Activated CD8-positive, alpha-beta T cell treated with anti-CD3 and anti-CD28 coated beads, Interleukin-2, amount 10 ng/mL, durations not matched to agents 7 days and 5 days (primary cell): ENCODE measurements at places on chromosomes 6 and 20.

GRCh38 chr20:2358006-2358405 lies 22.7 kb upstream of the TGM6 start:
- no peak for DNase-seq
- peaks cover 51% of the 10 kb centered on the region for H3K27me3 ChIP-seq
- H3K4me3 ChIP-seq: no peak overlapping the region
- H3K27ac ChIP-seq: no peak overlapping the region
- H3K36me3 ChIP-seq: no peaks in the 10 kb centered on the region

GRCh38 chr20:6735942-6736845 lies 31.3 kb upstream of the BMP2 start:
- no peaks in the 10 kb centered on the region for H3K27me3 ChIP-seq
- H3K27ac ChIP-seq: no peak overlapping the region
- H3K4me3 ChIP-seq: no peak overlapping the region
- no peak for DNase-seq
- H3K36me3 ChIP-seq: no peaks in the 10 kb centered on the region

DNA sequence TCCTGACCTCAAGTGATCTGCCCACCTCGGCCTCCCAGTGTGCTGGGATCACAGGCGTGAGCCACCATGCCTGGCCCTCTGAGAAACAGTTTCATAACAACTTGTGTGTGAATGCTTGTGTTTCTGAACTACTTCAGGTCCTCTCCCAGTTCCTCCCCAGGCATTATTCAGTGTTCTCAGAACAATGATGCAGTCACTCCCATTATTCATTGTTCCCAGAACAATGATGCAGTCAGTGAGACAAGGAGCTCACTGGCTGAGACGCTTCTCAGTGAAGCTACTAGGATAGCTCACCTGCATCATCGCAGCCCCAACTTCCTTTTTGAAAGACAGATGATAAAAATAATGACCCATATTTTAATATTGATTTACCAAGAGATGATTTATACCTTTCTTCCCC lies 71.5 kb downstream of the NDUFAF5 start:
- no peaks in the 10 kb centered on the region for H3K36me3 ChIP-seq
- peaks cover 5% of the 10 kb centered on the region for H3K27me3 ChIP-seq
- DNase-seq: no peak
- H3K27ac ChIP-seq: no peak overlapping the region
- no peak overlapping the region for H3K4me3 ChIP-seq
- H3K4me1 ChIP-seq: no peaks in the 10 kb centered on the region

- H3K4me3 ChIP-seq: no peak overlapping the region
- H3K27me3 ChIP-seq: peaks cover 4% of the 10 kb centered on the region
- H3K4me1 ChIP-seq: no peaks in the 10 kb centered on the region
- no peak overlapping the region for H3K27ac ChIP-seq
Observed at GRCh38 chr6:12866422-12867029, 150.0 kb downstream of the PHACTR1 start.

- H3K4me3 ChIP-seq: no peak overlapping the region
- H3K36me3 ChIP-seq: no peaks in the 10 kb centered on the region
- H3K27me3 ChIP-seq: no peaks in the 10 kb centered on the region
- no peak for DNase-seq
- H3K27ac ChIP-seq: no peak overlapping the region
Observed at GRCh38 chr20:52852714-52853113, 119.4 kb upstream of the TSHZ2 start.

- H3K27me3 ChIP-seq: no peaks in the 10 kb centered on the region
- H3K4me3 ChIP-seq: no peak overlapping the region
- DNase-seq: no peak
- no peaks in the 10 kb centered on the region for H3K4me1 ChIP-seq
- H3K36me3 ChIP-seq: no peaks in the 10 kb centered on the region
Observed at GRCh38 chr6:82072751-82073150, 174.8 kb downstream of the IBTK start.

- H3K36me3 ChIP-seq: no peaks in the 10 kb centered on the region
- no peak for DNase-seq
- no peaks in the 10 kb centered on the region for H3K4me1 ChIP-seq
- H3K27ac ChIP-seq: no peak overlapping the region
Observed at GRCh38 chr20:50659975-50660670, 31.2 kb downstream of the RIPOR3 start.

DNA sequence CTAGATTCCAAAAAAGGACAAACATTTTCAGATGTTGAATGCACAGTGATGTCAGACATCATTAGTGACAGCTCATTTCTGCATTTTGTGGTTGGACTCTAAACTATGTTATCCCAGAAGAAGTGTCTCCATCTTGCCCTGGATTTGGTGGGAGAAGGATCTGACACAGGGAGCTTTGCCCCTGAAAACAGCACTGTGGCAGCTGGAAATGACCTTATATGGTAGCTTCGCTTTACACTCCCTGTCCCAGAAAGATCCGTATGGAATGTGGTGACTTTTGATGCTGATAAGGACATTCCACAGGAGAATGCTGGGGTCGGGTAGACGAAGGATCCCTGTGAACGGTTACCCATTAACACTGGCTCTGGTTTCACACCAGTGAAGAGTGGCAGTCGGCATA lies 87.2 kb upstream of the EDN1 start:
- H3K27me3 ChIP-seq: peaks cover 7% of the 10 kb centered on the region
- no peak for DNase-seq
- H3K4me1 ChIP-seq: no peaks in the 10 kb centered on the region

- no peak overlapping the region for H3K4me3 ChIP-seq
- no peaks in the 10 kb centered on the region for H3K36me3 ChIP-seq
- no peak overlapping the region for H3K27ac ChIP-seq
- no peak for DNase-seq
- no peaks in the 10 kb centered on the region for H3K4me1 ChIP-seq
Observed at GRCh38 chr6:69026243-69026642, 391.2 kb downstream of the ADGRB3 start.

DNA sequence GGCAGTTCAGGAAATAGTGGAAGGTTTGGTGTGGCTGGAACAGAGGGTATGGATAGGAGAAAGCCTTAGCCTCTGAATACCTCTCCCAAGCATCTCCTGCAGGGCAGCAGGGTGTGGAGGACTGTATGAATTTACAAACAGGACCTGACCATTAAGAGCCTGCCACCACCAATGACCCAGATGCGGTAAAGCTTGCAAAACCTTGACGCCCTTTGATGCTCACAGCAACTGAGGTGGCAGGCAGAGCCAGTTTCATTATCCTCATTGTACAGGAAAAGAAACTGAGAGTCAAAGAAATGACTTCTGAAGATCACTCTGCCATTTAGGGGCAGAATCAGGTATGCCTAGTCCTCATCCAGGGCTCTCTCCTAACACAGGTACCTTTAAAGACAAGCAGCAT lies 2.4 kb downstream of the HM13 start:
- H3K27ac ChIP-seq: no peak overlapping the region
- peak; percentile 43 for DNase-seq
- peaks cover 12% of the 10 kb centered on the region for H3K36me3 ChIP-seq

DNA sequence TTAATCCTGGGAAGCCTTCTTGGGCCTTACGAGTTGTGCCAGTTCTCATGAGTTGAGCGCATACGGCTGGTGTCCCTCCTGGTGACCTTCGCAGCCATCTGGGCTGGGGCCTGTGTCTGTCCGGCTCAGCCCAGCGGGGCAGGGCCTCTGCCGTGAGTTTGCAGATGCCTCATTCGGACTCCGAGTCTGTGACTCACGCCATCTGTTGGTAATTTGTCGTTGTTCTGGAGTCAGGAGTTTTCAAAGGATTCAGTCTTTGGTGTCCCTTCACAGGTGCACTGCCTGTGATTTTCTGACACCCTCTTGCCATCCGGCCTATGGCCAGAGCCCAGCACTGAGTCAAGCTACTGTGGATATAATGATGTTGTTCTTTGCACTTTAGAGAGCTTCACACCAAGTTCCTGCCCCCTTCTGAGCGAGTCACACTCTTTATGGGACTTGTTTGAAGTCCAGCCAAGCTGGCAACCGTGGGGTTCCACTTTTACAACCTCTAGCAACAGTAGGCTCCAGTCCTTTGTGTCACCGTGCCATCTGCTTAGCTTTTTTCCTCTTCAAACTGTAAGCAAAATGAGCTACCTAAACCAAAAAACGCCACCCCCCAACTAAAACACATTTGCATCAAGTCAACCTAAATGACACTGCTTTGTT lies 175.6 kb downstream of the AIG1 start:
- no peak overlapping the region for H3K27ac ChIP-seq
- H3K36me3 ChIP-seq: no peaks in the 10 kb centered on the region
- H3K4me1 ChIP-seq: no peaks in the 10 kb centered on the region
- H3K4me3 ChIP-seq: no peak overlapping the region

DNA sequence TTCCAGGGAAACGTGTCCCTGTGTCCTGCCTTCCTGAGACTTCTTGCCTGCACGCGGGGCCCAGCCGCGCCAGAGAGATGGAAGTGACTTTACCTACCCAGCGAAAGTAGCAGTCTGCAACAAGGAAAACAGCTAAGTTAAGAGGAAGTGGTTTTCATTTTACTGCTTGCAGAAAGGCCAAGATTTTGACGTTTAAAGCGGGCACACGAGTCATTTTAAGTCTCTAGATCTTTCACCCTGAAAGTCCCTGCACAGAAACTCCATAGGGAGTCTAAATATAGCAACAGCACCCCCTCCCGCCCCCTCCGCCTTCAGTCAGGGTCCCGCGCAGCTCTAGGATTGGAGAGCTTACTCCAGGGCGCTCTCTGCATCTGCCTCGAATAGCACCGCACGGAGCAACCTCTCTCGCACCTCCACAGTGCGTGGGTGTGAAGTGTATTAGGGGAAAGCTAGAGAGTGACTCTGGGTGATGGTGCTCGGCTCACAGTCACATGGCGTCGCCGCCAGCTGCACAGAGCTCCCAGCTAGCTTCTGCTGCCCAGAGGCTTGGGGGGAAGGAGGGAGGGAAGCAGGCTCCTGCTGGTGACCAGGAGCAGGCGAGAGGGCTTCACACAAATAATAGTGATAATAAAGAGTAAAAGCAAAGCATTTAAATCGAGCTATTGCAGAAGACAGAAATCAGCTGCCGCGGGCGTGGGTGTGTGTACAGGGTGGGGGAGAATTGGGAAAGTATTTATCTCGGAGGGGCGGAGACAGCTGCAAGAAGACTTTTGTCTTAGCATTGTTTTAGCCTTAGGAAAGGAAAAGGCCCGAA lies 1.8 kb upstream of the KCNQ5 start:
- H3K4me3 ChIP-seq: peak overlapping the region; percentile 89
- H3K27ac ChIP-seq: peak overlapping the region; percentile 92
- no peaks in the 10 kb centered on the region for H3K27me3 ChIP-seq
- peaks cover 3% of the 10 kb centered on the region for H3K36me3 ChIP-seq

DNA sequence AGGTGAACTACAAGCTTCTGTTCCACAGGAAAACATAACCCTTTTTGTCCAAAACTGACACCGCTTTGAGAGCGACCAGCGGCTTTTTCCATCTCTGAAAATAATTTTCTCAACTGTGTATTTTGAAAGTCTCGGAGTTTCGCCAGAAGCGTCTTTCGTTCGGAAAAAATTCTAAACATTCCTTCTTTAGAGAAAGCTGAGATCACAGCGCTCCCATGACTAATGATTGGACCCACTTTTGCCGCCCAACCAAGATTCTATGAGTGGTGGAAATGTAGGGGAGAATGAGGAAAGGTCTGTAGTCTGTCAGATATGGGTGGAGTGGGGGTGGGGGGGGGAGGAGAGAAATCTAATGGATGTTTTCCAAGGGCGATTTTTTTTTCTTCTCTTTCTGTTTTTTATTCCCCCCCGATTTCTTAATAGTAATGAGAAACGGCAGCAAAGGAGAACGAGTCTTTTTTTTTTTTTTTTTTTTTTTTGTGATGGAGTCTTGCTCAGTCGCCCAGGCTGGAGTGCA lies 189.3 kb downstream of the TRIM27 start:
- peaks cover 17% of the 10 kb centered on the region for H3K36me3 ChIP-seq
- H3K4me3 ChIP-seq: no peak overlapping the region
- peaks cover 80% of the 10 kb centered on the region for H3K27me3 ChIP-seq
- no peak overlapping the region for H3K27ac ChIP-seq
- peaks cover 18% of the 10 kb centered on the region for H3K4me1 ChIP-seq

DNA sequence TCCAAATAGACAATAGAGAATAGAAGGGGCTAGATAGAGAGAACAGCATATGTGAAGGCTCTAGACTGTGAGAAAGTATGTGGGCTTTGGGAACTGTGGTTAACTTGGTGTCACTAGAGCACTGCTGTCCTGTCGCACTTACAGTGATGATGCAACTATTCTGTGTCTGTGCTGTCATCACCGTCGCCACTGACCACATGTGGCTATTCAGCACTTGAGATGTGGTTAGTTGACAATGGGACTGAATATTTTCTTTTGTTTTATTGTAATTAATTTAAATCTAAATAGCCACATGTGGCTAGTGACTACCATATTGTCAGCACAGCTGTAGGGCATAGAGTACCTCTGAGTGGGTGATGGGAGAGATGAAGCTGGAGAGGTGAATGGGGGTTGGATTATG lies 39.0 kb upstream of the IFNGR1 start:
- H3K4me1 ChIP-seq: peaks cover 10% of the 10 kb centered on the region
- H3K36me3 ChIP-seq: peaks cover 7% of the 10 kb centered on the region
- no peak overlapping the region for H3K27ac ChIP-seq
- H3K27me3 ChIP-seq: no peaks in the 10 kb centered on the region
- no peak overlapping the region for H3K4me3 ChIP-seq

- no peaks in the 10 kb centered on the region for H3K27me3 ChIP-seq
- H3K36me3 ChIP-seq: no peaks in the 10 kb centered on the region
- no peaks in the 10 kb centered on the region for H3K4me1 ChIP-seq
- no peak overlapping the region for H3K27ac ChIP-seq
- H3K4me3 ChIP-seq: no peak overlapping the region
Observed at GRCh38 chr6:147709396-147710272, 201.1 kb downstream of the SAMD5 start.

- DNase-seq: no peak
- no peaks in the 10 kb centered on the region for H3K4me1 ChIP-seq
- H3K4me3 ChIP-seq: no peak overlapping the region
- H3K27me3 ChIP-seq: no peaks in the 10 kb centered on the region
Observed at GRCh38 chr6:35073766-35074471, 67.2 kb downstream of the TCP11 start.

DNA sequence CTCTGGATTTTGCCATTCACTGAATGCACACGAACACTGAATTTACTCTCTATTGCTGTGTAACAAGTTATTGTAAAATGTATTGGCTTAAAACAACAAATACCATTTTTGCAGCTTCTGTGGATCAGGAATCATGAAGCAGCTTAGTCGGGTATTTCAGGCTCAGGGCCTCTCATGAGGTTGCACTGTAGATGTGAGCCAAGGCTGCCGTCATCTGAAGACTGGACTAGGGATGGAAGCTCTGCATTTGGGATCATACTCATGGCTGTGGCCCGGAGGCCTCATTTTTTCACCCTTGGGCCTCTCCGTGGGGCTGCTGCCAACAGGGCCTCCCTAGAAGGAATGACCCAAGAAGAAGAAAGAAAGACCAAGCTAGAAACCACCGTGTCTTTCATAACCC lies 492.4 kb upstream of the CDH4 start:
- DNase-seq: no peak
- H3K4me3 ChIP-seq: no peak overlapping the region
- H3K27me3 ChIP-seq: no peaks in the 10 kb centered on the region

- no peak for DNase-seq
- no peak overlapping the region for H3K27ac ChIP-seq
- no peak overlapping the region for H3K4me3 ChIP-seq
Observed at GRCh38 chr20:62289898-62290297, 12.9 kb upstream of the ADRM1 start.

DNA sequence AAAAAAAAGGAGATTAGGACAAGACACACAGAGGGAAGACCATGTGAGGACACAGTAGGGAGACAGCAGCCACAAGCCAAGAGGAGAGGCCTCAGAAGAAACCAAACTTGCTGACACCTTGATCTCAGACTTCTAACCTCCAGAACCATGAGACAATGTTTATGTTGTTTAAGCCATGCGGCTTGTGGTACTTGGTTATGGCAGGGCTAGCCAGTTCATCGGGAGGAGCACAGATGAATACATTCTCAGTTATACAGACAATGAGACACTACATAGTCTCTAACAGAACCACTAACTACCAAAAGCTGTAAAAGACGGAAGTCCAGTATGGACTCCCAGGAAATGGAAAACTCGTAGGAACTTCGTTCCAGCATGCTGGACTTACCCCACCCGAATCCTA lies 116.8 kb downstream of the MBOAT1 start:
- no peaks in the 10 kb centered on the region for H3K27me3 ChIP-seq
- H3K36me3 ChIP-seq: no peaks in the 10 kb centered on the region
- H3K4me3 ChIP-seq: no peak overlapping the region
- H3K27ac ChIP-seq: no peak overlapping the region
- no peaks in the 10 kb centered on the region for H3K4me1 ChIP-seq
